ENCODE measurements at places on chromosomes 7 and 10. TPM values are rescaled to one million over a fixed set of nuclear protein-coding genes. Genes with fewer than 3 reads are reported as not detected.

The SLC13A4 gene
- not detected for total RNA-seq

The MMP21 gene
- not detected for total RNA-seq

The LIPK gene
- not detected for total RNA-seq

The HOXA9 gene
- 0.41 TPM for total RNA-seq

The SFTPA2 gene
- not detected for total RNA-seq

The MCM10 gene
- total RNA-seq = 21.2 TPM

The TRPV6 gene
- not detected for total RNA-seq

The NEUROG3 gene
- total RNA-seq = not detected

The KLLN gene
- total RNA-seq = 0.64 TPM

The SRRM3 gene
- total RNA-seq = 11.1 TPM

The CASD1 gene
- 6.5 TPM for total RNA-seq

The LDB1 gene
- total RNA-seq = 39.9 TPM

The HOXA10 gene
- total RNA-seq = 7.7 TPM

The MRPS17 gene
- total RNA-seq = 29.0 TPM

The MLXIPL gene
- 1.4 TPM for total RNA-seq

The CYP2E1 gene
- 0.25 TPM for total RNA-seq

The CARD11 gene
- 1.5 TPM for total RNA-seq

The CCL26 gene
- total RNA-seq = 9.9 TPM

The ANLN gene
- 57.6 TPM for total RNA-seq

The CPVL gene
- total RNA-seq = 0.29 TPM

The LIPJ gene
- total RNA-seq = not detected

The BICC1 gene
- 19.6 TPM for total RNA-seq

The SLC26A3 gene
- total RNA-seq = not detected

The ITIH2 gene
- 0.31 TPM for total RNA-seq

The ANKRD30A gene
- total RNA-seq = 0.39 TPM

The STK31 gene
- 0.59 TPM for total RNA-seq

The TMEM213 gene
- total RNA-seq = not detected

The EFCAB10 gene
- 2.2 TPM for total RNA-seq

The CNTNAP2 gene
- total RNA-seq = not detected

The GBX1 gene
- total RNA-seq = not detected

The KCNIP2 gene
- 0.32 TPM for total RNA-seq

The LLCFC1 gene
- total RNA-seq = not detected
